ENCODE measurements at places on chromosomes 2 and 18. TPM values are rescaled to one million over a fixed set of nuclear protein-coding genes. Genes with fewer than 3 reads are reported as not detected.

- DNase-seq = no peak
Observed at GRCh38 chr2:34892766-34893165, 1293.7 kb upstream of the FAM98A start.

GRCh38 chr2:64766841-64767669, 113.3 kb upstream of the SERTAD2 start:
- DNase-seq = peak; percentile 33

DNA sequence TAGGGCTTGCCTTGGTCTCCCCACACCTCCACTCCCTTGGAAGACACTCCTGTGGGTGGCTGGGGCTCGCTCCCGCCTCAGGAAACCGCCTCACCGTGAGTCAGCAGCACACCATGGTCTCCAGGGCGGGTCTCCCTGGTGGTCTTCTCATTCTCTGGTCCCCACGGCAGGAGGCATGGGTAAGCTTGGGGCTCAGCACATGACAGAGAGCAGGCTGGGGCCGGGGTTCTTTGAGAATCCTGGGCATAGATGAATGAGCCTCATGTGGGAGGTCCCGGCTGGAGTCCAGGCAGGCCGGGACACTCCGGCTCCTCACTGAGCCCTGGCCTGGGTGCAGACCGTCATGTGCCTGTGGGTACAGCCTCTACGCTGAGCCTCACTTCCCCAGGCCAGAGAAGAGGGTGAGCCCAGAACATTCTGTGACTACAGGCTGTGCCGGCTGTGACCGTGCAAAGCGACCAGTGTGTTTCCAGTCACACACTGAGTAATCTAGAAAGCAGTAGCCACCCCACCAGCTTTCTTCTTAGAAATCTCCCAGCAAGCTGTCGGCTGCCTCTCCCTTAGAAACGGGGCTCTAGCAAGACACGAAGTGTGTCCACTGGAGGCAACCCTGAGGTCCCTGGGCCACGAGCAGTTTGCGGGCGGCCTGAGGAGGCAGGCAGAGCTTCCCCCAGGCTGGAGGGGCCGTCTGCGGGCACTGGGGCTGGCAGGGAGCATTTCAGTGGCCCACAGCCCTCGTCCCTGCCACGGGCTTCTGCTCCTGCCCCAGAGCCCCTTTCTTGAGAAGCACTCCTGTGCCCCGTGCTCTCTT, 93.1 kb downstream of the RHOB start:
- DNase-seq = no peak

GLI2 gene
- polyA plus RNA-seq = 1.3 TPM

- DNase-seq = no peak
Observed at GRCh38 chr2:39738936-39739335, 40.1 kb downstream of the THUMPD2 start.

GRCh38 chr2:232854082-232854481, 16.0 kb upstream of the SNORC start:
- no peak for DNase-seq

Measured in thymus (tissue), 14 donors.